ENCODE measurements at places on chromosomes 4 and X.

DNA sequence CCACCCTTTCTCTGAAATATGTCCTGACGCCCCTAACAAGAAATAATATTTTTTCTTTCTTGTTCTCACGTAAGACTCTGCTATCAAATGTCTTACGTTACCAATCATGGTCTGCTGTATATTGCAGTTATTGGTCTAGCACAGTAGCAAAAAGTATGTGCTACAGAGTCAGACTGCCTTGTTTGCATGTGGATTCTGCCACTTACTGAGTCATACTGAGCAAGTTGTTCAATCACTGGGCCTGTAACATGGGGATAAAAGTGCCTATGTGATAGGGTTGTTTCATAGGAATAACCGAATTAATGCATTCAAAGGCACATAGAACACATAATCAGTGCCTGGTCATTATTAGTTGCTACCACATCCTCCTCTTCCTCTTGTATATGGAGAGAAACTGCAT, 14.1 kb downstream of the RPGR start:
- DNase-seq: no peak

DNA sequence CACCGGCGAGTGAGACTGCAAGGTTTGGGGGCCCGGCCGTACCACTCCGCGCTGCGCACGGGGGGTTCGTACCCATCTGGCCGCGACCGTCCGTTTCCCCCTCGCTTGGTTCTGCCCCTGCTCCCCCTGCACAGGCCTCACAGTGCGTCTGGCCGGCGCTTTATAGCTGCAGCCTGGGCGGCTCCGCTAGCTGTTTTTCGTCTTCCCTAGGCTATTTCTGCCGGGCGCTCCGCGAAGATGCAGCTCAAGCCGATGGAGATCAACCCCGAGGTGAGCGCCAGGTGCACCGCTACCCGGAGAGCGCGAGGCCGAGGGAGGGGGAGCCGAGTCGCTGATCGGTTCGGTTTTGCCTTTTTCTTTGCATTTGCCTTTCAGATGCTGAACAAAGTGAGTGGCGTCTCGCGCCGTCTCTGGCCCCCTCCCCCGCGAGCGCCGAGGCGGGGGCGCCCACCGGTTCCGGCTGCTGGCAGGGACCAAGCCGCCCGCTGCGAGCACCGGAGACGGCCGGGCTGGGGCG, at the start of gene UCHL1:
UCHL1 (plus strand) TSS at position 189 of the 517 bp plus-strand sequence; CDS start at position 238, 49 bp downstream.
- DNase-seq: no peak

DNA sequence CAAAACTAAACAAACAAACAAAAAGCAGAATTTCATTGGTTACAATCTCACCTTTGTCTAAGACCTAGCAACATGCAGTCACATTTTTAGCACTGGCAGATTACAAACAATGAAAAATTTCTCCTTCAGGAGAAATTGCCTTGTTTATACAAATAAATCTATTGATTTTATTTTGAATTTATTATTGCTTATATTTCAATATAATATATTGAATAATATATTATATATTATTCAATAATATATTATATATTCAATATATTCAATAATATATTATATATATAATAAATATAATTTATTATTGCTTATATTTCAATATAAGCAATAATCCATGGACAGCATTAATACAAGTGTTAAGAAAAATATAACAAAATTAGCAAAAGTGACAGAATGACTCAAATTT, 131.7 kb downstream of the ADGRA3 start:
- DNase-seq: no peak

- DNase-seq: no peak
Measured at GRCh38 chr4:15353207-15353606, 74.6 kb upstream of the C1QTNF7 start.

DNA sequence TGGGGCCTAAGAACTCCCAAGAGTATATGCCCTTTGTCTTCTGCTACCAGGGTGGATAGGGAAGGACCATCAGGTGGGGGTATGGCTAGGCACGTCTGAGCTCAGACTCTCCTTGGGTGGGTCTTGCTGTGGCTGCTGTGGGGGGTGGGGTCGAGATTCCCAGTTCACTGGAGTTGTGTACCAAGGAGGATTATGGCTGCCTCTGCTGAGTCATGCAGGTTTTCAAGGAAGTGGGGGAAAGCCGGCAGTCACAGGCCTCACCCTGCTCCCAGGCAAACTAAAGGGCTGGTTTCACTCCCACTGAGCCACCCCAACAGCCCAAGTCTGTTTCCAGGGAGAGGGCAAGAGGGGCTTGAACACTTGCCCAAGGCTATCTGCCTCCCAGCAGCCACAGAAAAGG, 249.7 kb downstream of the NR3C2 start:
- no peak for DNase-seq

DNA sequence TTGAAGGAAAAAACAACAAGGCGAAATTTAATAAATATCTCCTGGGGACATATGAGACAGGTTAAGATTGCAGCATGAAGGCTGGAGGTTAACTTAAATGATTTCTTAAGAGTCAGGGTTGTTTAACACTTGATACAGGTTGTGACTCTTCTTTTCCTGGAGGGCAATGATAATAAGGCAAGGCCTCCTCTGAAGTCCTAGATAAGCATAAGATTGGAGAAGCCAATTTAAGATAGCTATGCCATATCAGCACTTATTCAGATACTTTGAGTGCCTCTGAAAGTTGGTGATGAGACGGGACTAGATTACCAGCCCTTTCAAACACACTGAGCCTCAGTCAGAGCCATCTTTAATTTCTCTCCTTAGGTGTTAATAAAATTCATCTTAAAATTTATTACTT, 350.8 kb downstream of the FBXO8 start:
- no peak for DNase-seq

DNA sequence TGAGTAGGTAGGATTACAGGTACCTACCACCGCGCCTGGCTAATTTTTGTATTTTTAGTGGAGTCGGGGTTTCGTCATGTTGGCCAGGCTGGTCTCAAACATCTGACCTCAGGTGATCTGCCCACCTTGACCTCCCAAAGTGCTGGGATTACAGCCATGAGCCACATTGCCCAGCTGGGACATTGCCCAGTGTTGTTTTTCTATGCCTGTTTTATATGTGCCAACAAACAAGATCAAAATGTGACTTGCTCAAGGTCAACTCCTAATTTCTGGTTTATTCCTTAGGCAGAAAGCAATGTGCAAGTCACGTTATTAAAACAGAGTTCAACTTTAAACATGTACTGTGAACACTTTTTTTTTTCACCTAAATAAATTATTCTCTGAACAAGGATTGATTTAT, 2.7 kb downstream of the LRIT3 start:
- DNase-seq: no peak

GRCh38 chr4:53527326-53527725, 64.0 kb downstream of the LNX1 start:
- no peak for DNase-seq

DNA sequence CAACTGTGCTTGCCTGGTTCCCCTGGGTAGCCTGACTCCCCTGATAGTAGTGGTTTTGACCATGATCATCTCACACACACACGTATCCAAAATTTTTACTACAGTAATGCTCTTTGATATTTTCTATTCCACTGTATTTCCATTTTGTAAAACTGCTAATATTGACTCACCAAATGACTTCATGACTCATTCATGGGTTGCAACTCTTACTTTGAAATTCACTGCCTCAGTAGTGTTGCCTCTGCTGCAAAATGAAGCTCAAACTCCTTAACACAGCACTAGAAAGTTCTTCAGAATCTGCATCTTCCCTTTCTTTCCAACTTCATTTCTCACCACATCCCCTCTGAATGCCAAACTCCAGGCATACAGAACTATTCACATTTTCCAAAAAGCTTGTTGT, 20.3 kb downstream of the QRFPR start:
- no peak for DNase-seq

- peak; percentile 40 for DNase-seq
Measured at GRCh38 chrX:103845165-103845653, 13.2 kb upstream of the RAB9B start.

Measured in AML-193 (cell line).